ENCODE measurements at places on chromosomes 5 and 9.

DNA sequence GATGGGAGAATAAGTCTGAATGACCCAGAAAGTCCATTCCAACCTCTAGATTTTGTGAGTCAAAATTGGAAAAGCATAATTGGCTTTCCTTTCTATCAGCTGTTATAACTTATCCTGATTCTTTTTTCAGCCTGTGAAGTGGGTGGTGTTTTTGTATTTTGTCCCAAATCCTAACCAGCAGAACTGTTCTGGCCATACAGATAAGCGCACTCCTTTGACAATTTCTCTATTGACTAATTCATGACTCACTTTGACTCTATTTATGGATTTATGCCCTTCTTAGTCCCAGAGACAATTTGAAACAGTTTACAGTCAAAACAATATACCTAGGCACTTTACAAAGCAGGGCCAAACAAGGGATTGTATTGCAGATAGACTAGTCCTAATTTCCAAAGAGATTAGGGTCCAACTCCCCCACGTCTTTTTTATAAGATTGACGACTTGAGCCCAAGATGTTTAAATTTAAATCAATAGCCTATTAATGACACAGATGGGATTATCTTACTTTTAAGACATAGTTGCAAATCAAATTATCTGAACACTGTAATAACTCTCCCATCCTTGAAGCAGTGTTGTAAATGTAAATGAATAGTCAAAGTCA is 301.7 kb upstream of the SEMA6A start:
- no peak for DNase-seq

DNA sequence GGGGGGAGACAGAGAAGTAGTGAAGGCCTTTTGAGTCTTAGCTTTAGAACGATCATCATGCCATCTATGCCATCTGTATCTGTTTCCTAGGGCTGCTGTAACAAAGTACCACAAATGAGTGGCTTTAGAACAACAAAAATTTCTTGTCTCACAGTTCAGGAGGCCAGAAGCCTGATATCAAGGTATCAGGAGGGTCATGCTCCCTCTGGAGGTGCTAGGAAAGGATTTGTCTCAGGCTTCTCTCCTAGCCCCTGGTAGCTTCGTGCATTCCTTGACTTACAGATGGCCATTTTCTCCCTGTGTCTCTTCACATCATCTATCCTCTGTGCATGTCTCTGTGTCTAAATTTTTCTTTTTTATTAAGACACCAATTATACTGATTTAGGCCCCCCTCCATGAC is 5.2 kb downstream of the CARD6 start:
- DNase-seq = no peak

GRCh38 chr9:134225186-134225585 is 60.8 kb upstream of the RNU6ATAC start:
- DNase-seq = no peak

- DNase-seq = no peak
Observed at GRCh38 chr9:38707885-38708637, 11.9 kb downstream of the FAM240B start.

GRCh38 chr9:136664000-136664915 is 1.5 kb downstream of the EGFL7 start:
- DNase-seq = no peak

Measured in HCEC 1CT (cell line).